Right atrium auricular region (tissue), 2 donors: ENCODE measurements at places on chromosomes 16 and 17. TPM values are rescaled to one million over a fixed set of nuclear protein-coding genes. Genes with fewer than 3 reads are reported as not detected.

DNA sequence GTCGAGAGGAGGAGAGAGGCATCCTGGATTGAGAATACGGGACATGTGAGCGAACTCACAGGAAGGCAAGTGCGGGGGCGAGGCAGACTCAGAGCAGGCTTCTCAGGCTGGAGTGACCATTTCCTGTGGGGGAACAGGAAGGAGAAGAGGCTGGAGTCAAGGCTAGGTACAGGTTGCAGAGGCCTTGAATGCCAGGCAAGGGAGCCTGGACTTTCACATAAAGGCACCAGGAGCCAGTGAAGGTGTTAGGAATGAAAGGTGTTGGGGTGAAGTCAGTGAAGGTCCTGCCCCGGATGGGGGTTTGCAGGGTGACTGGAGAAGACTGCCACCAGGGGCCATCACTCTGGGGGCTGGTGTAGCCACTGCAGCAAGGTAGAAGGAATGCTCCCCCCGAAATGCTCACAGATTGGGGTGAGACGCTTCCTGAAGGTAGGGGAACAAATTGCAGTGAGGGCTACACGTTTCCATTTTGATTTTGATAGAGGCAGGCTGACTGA, 5.3 kb upstream of the GPRC5C start:
- H3K4me1 ChIP-seq = no peaks in the 10 kb centered on the region
- peak overlapping the region; percentile 80 for H3K27ac ChIP-seq
- no peaks in the 10 kb centered on the region for H3K27me3 ChIP-seq
- DNase-seq = no peak
- no peak overlapping the region for H3K4me3 ChIP-seq

Gene STH
- total RNA-seq = not detected

Gene EFCAB13
- total RNA-seq = 2.8 TPM

DNA sequence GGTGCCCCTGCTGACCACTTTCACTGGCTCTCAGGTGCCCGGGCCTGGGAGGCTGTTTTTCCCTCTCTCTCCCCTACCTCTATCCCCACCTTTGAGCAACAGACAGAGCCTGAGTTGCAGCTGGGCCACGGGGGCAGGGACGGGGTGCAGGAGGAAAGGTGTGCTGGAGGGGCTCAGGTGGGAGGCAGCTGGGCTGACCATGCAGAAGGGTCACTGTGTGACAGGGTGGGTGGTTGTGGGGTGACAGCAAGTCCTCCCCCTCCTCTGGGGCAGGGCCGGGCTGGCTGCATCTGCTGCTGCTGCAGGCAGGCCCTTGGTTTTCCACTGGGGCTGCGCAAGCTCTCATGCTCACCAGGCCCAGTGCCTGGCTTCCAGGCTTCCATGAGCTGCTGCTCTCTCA, 6.6 kb downstream of the ZNF319 start:
- H3K4me1 ChIP-seq = no peaks in the 10 kb centered on the region
- peaks cover 37% of the 10 kb centered on the region for H3K36me3 ChIP-seq
- no peak overlapping the region for H3K27ac ChIP-seq
- H3K27me3 ChIP-seq = no peaks in the 10 kb centered on the region
- H3K4me3 ChIP-seq = no peak overlapping the region
